ENCODE measurements at places on chromosomes 16 and 17.

DNA sequence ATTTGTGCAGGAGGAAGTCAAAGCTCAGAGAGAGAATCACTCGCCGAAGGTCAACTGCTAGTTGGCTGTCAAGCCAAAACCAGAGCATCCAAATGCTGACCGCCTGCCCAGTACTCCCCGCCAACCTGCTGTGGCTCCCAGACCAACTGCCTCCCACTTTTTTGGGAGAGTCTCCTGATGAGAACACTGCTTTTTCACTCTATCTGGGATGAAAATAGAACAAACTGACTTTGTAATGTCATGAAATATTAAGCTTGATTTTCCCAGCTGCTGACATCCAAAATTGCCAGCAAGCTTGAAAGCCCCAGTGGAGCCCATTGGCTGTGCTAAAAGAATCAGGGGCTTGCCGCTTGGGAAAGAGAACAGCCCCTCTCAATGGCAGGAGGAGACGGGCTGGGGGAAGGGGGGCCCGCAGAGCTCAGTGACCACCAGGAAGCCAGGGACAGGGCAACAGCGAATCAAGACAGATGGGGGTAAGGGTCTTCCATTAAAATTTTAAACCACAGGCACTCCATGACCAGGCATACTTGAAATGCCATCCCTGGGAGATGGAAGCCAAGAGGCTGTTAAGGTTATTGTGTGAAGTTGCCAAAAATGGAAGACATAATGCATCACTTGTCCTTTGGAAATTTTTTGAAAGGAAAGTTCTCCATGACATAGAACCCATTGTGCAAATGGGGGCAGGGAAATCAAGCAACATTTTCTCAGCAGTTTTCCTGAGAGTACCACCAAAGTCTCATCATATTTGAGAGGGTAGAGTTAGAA is 125.7 kb upstream of the CDH5 start:
- DNase-seq, result no peak

- no peak for DNase-seq
Observed at GRCh38 chr16:49341706-49342105, 31.9 kb upstream of the C16orf78 start.

DNA sequence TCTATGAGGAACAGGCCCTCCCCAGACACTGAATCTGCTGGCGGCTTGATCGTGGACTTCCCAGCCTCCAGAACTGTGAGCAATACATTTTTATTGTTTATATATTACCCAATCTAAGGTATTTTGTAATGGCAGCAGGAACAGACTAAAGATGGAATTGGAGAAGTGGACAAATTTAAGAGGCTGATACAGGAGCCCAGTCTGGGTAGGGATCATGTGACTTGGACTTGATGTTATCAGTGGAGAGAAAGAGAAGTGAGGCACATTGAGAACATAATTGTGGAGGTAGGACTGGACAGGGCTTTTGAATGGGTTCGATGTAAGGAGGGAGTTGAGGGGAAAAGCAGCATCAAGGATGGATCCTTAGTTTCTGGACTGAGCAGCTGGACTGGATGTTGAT is 93.8 kb downstream of the USP31 start:
- DNase-seq, result no peak

- DNase-seq, result no peak
Observed at GRCh38 chr17:6422654-6423241, 12.2 kb downstream of the AIPL1 start.
